ENCODE measurements at places on chromosomes 6 and 20. TPM values are rescaled to one million over a fixed set of nuclear protein-coding genes. Genes with fewer than 3 reads are reported as not detected.

GRCh38 chr6:132392792-132393191, 8.5 kb downstream of the MOXD1 start:
- peak overlapping the region; percentile 87 for H3K27ac ChIP-seq
- no peaks in the 10 kb centered on the region for H3K36me3 ChIP-seq
- peak overlapping the region; percentile 21 for H3K4me3 ChIP-seq
- no peaks in the 10 kb centered on the region for H3K27me3 ChIP-seq

- H3K27ac ChIP-seq, result no peak overlapping the region
- peak overlapping the region; percentile 89 for H3K4me3 ChIP-seq
- H3K36me3 ChIP-seq, result no peaks in the 10 kb centered on the region
- peaks cover 5% of the 10 kb centered on the region for H3K4me1 ChIP-seq
Observed at GRCh38 chr6:16239798-16240123, 1.4 kb downstream of the GMPR start.

DNA sequence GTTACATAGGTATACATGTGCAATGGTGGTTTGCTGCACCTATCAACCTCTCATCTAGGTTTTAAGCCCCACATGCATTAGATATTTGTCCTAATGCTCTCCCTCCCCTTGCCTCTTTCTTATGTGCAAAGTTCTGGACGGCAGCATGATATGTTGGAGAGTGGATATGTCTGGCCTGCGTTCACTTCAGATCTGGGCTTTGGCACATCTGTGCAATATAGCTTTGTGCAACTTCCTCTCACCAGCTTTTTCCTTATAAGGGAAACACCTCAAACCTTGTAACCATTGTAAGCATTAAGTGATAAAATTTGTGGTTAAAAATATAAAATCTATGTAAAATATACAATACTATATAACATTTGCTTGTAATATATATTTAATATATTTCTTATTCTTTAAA, 288.0 kb downstream of the PHACTR1 start:
- H3K27me3 ChIP-seq, result no peaks in the 10 kb centered on the region
- no peaks in the 10 kb centered on the region for H3K36me3 ChIP-seq
- H3K4me3 ChIP-seq, result no peak overlapping the region

- H3K27me3 ChIP-seq, result peaks cover 6% of the 10 kb centered on the region
- H3K27ac ChIP-seq, result no peak overlapping the region
- no peak overlapping the region for H3K4me3 ChIP-seq
- no peaks in the 10 kb centered on the region for H3K36me3 ChIP-seq
- no peak for DNase-seq
Observed at GRCh38 chr6:35128496-35128895, 12.6 kb downstream of the TCP11 start.

GRCh38 chr6:156175971-156176421, 601.2 kb upstream of the ARID1B start:
- DNase-seq, result no peak
- H3K4me3 ChIP-seq, result no peak overlapping the region
- H3K27me3 ChIP-seq, result no peaks in the 10 kb centered on the region
- no peaks in the 10 kb centered on the region for H3K36me3 ChIP-seq

GRCh38 chr6:112651239-112651638, 304.1 kb downstream of the RFPL4B start:
- H3K4me1 ChIP-seq, result no peaks in the 10 kb centered on the region
- no peak overlapping the region for H3K4me3 ChIP-seq
- H3K36me3 ChIP-seq, result no peaks in the 10 kb centered on the region
- no peaks in the 10 kb centered on the region for H3K27me3 ChIP-seq

GRCh38 chr20:13017883-13018535, 9.2 kb downstream of the SPTLC3 start:
- H3K27ac ChIP-seq, result no peak overlapping the region
- H3K4me3 ChIP-seq, result no peak overlapping the region
- no peaks in the 10 kb centered on the region for H3K27me3 ChIP-seq
- H3K4me1 ChIP-seq, result no peaks in the 10 kb centered on the region
- H3K36me3 ChIP-seq, result no peaks in the 10 kb centered on the region
- DNase-seq, result peak; percentile 87

The SIRPA gene
- polyA plus RNA-seq, result 50.5 TPM

The MRAP2 gene
- 0.10 TPM for polyA plus RNA-seq

The SNAP91 gene
- 0.02 TPM for polyA plus RNA-seq
